Sciatic nerve (tissue), 2 donors: ENCODE measurements at places on chromosomes 13 and 19. TPM values are rescaled to one million over a fixed set of nuclear protein-coding genes. Genes with fewer than 3 reads are reported as not detected.

DNA sequence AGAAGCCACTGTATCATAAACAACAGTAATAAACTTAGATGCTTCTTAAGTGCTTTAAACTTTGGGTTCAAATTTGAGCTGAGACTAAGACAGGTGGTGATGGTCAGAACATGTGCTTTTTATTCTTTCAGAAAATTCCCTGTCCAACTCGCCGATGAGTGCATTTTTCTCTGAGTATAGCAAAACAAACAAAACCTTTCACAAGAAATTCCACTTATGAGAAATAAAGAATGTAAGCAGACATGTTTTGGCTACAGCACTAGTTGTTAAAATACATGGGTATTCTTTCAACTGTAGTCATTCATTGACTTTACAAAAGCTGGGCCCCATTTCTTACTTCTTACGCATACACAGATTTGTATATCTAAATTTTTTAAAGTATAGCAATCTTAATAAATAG is 125.6 kb downstream of the SPRY2 start:
- no peak for DNase-seq

GRCh38 chr19:35389192-35389861 is 18.5 kb downstream of the GPR42 start:
- DNase-seq: no peak

DNA sequence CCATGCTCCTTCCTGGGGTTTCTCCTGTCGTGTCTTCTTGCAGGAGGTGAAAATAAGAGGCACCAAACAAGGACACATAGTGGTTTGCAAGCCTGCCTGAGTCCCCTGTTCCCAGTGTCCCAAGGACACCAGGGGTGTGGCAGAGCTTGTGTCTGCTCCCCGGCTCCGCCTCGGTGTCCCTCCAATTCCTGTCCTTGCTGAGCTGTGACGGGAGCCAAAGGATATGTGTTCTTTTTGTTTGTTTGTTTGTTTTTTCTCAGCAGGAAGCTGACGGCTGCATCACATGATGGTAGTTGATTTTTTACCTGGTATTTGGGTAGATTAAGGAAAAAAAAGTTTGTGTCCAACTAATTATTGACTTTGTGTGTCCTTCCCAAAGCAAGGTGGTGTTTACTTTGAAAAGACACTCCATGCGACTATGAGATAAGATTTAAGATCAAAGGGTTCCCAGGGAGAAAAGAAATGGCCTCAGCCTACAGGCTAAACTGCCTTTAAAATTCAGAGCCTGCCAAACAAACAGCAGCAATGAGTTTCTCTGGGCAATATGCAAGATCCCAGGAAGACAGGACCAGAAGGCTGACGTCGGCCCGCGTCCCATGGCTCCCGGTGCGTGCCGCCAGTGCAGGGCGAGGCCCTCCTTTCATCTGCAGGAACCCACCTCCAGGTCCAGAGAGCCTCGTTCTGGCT is 50.8 kb upstream of the XPO4 start:
- no peak for DNase-seq

Gene NUP62
- total RNA-seq: 37.4 TPM

GRCh38 chr13:63438951-63439350 is 2023.3 kb upstream of the PCDH20 start:
- DNase-seq: no peak

- DNase-seq: no peak
Measured at GRCh38 chr19:13437919-13438618, 68.2 kb downstream of the CACNA1A start.

Gene SRRM5
- total RNA-seq: 0.58 TPM

Gene ALOX5AP
- 21.8 TPM for total RNA-seq

DNA sequence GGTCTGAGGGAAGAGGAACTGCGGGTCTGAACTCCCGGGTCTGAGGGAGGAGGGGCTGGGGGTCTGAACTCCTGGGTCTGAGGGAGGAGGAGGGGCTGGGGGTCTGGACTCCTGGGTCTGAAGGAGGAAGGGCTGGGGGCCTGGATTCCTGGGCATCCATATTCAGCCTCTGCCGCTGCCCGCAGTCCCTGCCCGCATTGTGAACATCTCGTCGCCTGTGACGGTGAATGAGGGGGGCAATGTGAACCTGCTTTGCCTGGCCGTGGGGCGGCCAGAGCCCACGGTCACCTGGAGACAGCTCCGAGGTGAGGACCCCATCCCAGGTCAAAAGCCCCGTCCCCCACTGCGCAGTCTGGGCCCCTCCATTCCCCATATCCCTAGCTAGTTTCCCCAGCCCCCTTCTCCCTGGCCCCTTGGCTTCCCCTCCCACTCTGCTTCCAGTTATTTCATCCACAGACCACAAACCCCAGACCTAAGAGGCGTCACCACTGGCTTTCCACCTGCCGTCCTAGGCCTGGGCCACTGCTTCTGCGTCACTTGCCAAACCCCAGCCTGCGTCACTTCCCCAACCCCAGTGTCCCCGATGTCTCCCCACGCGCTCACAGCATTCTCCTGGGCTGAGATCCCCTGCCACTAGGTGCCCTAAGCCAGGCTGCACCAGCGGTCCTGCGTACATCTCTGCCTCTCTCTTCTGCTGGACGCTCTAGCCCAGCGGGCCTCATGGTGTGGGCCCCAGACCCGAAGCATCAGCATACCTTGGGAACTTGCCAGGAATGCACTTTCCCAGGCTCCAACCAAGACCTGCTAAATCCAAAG is 13.9 kb downstream of the IGLON5 start:
- DNase-seq: no peak

Gene COMP
- total RNA-seq: 7.6 TPM
